Dermis blood vessel endothelial cell (primary cell): ENCODE measurements at places on chromosomes 1 and 21.

- DNase-seq = no peak
These were observed 17.6 kb downstream of the PANK4 start for GRCh38 chr1:2508751-2509150.

- peak; percentile 25 for DNase-seq
These were observed 185.4 kb downstream of the SEC16B start for GRCh38 chr1:177784409-177784808.

GRCh38 chr21:45136927-45137611 is 62.7 kb downstream of the ADARB1 start:
- peak; percentile 93 for DNase-seq

GRCh38 chr1:119254067-119254720 is 113.7 kb upstream of the WARS2 start:
- DNase-seq = no peak

DNA sequence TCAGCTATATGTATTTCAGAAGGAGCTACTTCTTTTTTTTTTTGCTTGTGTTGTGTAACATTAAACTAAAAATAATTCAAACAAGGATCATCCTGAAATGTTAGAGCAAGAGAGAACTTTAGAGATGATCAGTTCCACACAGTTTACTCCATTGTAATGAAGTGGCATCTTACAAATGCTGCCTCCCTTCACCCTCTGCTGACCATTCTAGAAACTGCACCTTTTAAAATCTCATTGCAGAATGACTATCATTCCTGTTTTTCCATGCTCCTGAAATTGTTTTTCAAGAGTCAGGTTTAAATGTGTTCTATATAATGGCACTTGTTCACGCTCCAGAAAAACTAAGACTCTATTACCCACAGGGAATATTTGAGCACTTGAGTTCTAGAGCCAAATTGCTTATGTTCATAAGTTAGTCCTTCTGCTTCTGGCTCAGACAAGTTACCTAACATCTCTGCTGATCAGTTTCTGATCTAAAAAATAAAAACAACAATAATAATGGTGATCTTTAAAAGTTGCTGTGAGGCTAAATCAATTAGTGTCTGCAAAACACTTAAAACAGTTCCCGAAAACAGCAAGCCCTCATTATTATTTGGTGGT is 21.5 kb upstream of the SLC44A5 start:
- DNase-seq = peak; percentile 68

DNA sequence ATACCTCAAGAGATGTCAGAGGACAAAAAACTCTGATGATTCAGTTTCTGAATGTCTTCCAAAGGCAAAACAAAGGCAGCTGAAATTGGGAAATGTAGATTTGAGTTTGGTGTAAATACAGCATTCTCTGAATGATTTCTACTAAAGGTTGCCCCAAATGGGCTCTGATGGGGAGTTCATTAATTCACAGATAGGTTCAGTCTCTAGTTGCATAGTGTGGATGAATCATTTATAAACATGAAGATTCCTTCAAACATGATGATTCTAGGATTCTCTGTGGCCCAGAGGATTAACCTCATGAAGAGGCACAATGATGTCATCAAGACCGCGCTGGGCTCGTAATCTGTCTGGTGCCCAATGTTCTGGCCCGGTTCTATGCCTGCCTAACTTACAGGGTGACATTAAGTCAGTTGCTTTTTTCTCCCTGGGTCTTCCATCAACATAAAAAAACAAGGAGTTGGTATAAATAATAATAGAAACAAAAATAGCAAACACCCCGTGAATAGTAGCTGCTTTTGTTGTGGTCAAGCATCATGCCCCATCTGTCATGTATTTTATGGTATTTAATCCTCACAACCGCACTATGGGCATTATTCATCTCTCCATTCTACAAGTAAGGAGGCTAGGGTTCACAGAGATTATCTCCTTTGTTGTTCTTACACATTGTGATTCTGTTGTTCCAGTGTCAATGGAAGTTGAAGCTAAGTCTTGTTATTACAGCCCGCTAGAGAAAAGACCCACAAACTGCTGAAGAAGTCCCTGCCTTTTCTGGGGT is 509.6 kb upstream of the USP24 start:
- no peak for DNase-seq

GRCh38 chr1:110412576-110412975 is 5.1 kb upstream of the LAMTOR5 start:
- peak; percentile 83 for DNase-seq

DNA sequence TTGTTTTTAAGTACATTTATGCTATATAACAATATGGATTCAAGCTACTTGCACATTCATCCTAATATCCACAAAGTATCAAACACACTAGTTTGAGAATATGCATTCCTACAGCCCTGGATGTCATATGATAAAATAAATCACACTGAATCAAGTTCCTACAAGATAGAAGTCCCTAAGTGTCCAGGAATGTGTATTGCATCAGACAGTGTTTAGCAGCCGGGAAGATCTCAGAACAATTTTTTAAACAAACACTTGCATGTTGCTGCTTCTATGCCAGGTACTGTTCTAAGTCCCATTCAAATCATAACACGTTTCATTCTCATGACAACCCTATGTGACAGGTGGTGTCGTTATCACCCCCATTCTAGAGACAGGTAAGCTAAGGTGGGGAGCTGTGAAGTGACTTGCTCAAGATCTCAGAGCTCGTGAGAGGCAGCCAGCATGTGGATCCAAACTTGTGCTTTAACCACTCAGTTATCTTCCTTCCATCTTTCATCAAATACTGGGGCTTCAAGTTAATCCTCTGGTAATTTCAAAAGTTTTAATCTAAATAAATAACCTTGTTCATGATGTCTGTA is 68.3 kb upstream of the KIF26B start:
- DNase-seq = no peak

DNA sequence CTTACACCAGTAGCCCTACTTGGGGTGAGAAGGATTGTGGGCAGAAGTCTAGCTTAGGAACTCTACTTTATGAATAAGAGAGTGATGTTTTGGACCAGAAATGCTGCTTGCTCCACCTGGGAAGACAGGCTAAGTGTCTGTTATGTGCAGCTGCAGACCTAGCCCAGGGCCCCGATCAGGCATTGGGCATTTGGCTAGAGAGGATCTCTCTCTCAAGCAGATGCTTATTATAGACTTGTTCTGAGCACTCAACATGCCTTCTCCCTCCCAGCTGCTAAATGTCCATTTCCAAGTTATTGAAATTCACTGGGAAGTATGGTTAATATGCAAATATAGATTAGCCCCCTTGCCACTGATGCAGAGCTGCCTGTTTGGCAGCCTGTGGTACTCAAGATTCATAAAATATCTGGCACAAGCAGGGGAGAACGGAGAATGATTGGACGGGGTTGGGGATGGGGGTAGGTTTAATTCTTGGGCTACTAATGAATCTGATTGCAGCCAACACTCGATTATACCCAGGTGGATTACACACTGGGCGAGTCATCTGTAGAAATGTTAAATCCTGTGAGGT is 115.9 kb downstream of the KCND3 start:
- DNase-seq = no peak

DNA sequence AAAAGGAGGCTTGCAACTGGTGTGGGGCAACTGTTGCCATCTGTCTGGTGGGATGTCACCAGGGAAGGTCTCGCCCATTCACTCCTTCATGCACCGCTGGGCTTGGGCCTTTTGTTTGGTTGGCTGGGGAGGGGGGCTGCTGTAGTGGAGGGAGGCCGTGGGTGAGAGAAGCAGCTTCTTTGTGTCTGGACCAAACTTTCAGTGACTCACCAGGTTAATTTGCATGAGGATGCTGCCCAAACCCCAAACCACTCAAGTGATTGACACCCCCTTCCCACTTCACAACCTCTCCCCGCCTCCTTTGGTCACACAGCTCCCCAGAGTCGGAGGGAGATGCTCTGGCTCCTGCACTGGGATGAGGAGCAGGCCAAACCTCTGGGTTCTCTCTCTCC is 19.7 kb downstream of the BTG2 start:
- DNase-seq = peak; percentile 30

GRCh38 chr1:40703316-40703715 is 11.8 kb downstream of the NFYC start:
- peak; percentile 60 for DNase-seq

DNA sequence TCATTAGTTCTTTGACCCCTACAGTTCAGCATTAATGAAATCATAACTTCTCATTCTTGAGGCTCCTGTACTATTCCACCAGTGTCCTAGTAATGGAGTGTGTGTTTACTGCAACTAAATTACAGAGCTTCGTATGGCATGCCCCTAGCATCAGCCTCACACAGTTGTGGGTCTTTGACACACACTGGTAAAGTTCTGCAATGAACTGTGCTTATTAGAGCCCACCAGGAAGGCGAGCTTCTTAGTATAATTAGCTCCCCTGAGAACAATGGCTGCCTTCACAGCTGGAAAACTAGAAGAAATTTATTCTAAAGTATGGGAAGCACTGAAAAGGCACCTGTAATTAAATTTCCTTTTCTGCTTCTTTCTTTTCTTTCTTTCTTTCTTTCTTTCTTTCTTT is 251.1 kb upstream of the RGS18 start:
- no peak for DNase-seq

- no peak for DNase-seq
These were observed 26.4 kb downstream of the FAAH start for GRCh38 chr1:46420533-46420915.

DNA sequence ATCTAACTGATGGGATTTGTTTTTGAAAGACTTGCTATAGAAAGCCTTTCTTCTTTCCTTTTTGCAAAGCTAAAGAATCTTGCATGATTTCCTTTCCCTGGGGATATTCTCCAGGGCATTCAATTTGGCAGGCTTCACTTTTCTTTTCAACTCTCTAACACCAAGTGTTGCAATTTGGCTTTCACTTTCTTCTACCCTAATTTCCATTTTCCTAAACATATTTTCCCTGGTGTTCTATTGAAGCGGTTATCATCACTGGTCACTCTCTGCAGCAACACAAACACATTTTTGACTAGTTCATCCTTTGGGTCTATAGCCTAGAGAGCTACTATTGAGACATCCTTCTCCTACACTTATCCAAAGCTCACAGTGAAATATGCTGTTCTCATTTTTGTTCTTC is 424.5 kb downstream of the NEGR1 start:
- no peak for DNase-seq

DNA sequence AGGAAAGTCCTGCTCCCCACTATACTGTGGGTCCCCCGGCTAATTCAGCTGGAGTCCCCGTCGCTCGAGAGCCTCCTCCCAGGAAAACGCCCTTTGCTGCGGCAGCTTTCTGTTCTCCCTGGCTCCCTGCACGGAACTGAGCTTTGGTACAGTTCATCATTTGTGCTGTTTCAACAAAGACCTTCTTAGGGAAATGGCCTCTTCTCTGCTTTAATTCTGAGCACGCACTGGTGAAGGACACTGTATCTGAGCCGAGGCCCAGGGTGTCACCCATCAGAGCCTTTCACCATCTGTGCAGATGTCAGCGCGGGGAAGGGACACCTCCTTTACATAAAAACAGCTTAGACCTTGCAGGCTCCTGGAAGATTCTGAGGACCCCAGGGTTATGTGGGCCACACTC is 13.5 kb upstream of the PEX10 start:
- DNase-seq = no peak

DNA sequence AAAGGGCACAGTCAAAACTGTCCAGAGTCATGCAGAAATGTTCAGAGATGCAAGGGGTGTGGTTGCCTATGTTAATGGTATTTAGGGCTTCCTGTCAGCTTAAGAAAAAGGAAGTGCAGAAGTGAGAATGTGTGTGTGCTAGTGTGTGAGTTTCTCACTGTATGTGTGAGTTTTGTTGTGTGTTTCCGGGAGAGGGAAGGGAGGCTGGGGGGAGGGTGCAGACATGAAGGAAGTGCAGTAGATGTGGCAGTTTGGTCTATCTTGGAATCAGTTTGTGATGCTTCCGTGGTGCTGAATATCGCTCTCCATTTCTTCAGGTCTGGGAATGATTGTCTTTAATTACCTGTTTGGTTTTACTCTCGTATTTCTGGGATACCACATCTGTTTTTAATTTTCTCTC is 16.5 kb upstream of the ATP6V1G3 start:
- peak; percentile 22 for DNase-seq

DNA sequence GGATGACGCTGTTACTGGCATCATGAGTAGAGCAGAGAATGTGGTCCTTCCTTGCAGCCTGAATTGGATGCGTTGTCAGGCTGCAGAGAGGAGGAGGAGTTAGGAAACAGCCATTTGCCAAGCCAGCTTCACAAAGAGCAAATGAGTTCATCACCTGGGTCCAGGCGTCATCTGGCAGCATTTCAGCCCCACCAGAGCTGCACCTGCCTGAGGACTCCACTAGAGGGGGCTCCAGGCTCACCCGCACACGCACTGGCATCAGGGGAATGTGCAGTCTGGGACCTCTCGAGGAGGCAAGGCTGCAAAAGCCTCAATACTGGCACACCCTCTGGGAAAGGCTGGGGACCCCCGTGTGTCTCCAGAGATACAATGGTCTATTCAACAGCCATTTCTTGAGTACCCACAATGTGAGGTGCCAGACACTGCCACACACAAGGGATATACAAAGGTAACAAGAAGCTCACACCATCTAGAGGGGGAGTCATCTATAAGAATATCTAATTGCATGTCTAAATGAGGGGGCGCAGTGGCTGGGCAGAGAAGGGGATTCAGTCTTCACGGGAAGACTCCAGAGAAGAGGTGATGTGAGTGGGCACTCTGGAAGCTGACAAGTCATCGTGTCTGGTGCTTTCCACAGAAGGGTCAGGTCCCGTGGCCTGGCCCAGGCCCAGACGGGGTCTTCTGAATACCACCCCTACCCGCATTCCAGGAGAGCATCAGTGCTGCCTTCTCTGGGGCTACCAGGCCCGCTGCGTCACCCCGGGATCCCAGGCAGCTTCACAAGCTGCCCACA is 53.5 kb upstream of the CNTN2 start:
- DNase-seq = peak; percentile 85

- DNase-seq = no peak
These were observed 58.2 kb downstream of the ALPL start for GRCh38 chr1:21567241-21568005.
